ENCODE measurements at places on chromosomes 1 and 21. TPM values are rescaled to one million over a fixed set of nuclear protein-coding genes. Genes with fewer than 3 reads are reported as not detected.

- H3K4me1 ChIP-seq = no peaks in the 10 kb centered on the region
- H3K4me3 ChIP-seq = no peak overlapping the region
- no peaks in the 10 kb centered on the region for H3K36me3 ChIP-seq
- H3K27ac ChIP-seq = no peak overlapping the region
- DNase-seq = no peak
Observed at GRCh38 chr1:35044431-35044830, 12.7 kb upstream of the ZMYM6 start.

GRCh38 chr1:183630748-183631147 lies 4.8 kb downstream of the ARPC5 start:
- H3K4me1 ChIP-seq = no peaks in the 10 kb centered on the region
- H3K27ac ChIP-seq = peak overlapping the region; percentile 18
- H3K4me3 ChIP-seq = no peak overlapping the region
- H3K36me3 ChIP-seq = peaks cover 38% of the 10 kb centered on the region

CCDC27 gene
- total RNA-seq = not detected

DNA sequence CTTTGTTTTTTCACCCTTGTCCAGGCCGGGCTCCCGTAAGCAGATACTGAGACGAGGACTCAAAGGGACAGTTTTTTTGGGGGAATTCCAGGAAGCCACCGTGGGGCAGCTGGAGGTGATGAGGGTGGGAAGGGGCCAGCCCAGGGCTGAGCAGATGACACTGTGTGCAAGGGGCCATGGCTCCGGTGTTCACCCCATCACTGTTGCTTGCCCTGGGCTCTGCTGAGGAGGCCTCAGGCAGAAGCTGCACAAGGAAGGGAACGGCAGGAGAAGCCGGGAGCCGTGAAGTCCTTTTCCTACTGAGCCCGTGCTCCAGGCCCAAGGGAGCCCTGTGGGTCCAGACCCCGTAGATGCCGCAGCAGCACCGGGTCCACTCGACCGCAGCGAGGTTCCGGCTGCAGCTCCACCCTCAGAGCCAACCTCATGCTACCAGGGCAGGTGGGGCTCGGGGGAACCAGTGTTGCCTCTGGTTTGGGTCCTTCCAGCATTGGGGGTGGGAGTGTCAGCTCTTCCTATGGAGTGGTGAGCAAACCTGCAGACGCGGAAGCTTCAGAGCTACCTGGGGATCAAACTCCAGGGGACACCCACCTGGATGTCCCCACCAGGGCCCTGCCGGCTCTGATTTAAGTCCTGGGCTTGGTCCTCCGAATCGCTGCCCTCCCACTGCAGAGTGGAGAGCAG lies 4.3 kb upstream of the CALML6 start:
- no peak overlapping the region for H3K4me3 ChIP-seq
- no peaks in the 10 kb centered on the region for H3K36me3 ChIP-seq
- H3K27me3 ChIP-seq = no peaks in the 10 kb centered on the region
- no peak overlapping the region for H3K27ac ChIP-seq
- H3K4me1 ChIP-seq = no peaks in the 10 kb centered on the region
- no peak for DNase-seq

GRCh38 chr1:167601442-167602383 lies 28.3 kb upstream of the RCSD1 start:
- no peaks in the 10 kb centered on the region for H3K4me1 ChIP-seq
- no peaks in the 10 kb centered on the region for H3K27me3 ChIP-seq
- no peaks in the 10 kb centered on the region for H3K36me3 ChIP-seq
- peak; percentile 64 for DNase-seq
- peak overlapping the region; percentile 54 for H3K27ac ChIP-seq

DNA sequence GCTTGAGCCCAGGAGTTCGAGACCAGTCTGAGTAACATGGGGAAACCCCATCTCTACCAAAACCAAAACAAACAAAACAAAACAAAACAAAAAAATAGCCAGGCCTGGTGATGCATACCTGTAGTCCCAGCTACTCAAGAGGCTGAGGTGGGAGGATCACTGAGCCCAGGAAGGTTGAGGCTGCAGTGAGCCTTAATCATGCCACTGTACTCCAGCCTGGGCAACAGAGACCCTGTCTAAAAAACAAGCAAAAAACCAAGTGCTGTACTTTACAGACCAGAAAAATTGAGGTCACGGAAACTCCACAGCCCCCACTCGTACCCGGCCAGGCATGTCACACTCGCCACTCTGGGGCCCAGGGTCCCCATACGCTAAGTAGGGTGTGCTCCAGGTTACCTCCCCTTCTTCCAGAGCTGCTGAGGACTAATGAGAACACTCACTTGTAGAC lies 22.9 kb downstream of the ATP2B4 start:
- H3K4me3 ChIP-seq = no peak overlapping the region
- no peak for DNase-seq
- H3K36me3 ChIP-seq = no peaks in the 10 kb centered on the region
- H3K27ac ChIP-seq = peak overlapping the region; percentile 81
- H3K4me1 ChIP-seq = peaks cover 72% of the 10 kb centered on the region

- H3K27ac ChIP-seq = no peak overlapping the region
- DNase-seq = no peak
- H3K27me3 ChIP-seq = no peaks in the 10 kb centered on the region
- H3K4me1 ChIP-seq = no peaks in the 10 kb centered on the region
Observed at GRCh38 chr1:20212085-20212684, 25.9 kb upstream of the PLA2G2C start.

DNA sequence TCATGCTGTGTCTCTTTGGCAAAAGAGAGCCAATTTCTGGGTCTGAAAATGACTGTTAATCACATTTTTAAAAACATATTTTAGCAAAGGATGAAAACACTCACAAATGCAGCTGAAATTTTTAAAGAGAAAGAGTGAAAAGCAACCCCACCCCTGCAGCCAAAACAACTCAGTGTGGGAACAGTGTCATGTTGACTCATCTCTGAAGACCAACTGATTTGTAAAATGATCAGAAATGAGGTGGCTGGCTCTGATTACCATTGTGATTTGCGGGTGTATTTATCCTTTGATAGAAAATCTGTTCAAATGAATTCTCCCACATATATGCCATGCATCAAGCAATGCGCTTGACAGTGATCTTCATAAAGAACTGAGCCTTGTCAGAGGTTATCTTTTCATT lies 287.0 kb upstream of the ESRRG start:
- H3K36me3 ChIP-seq = no peaks in the 10 kb centered on the region
- H3K27me3 ChIP-seq = no peaks in the 10 kb centered on the region
- H3K27ac ChIP-seq = no peak overlapping the region
- H3K4me3 ChIP-seq = no peak overlapping the region
- DNase-seq = no peak

DNA sequence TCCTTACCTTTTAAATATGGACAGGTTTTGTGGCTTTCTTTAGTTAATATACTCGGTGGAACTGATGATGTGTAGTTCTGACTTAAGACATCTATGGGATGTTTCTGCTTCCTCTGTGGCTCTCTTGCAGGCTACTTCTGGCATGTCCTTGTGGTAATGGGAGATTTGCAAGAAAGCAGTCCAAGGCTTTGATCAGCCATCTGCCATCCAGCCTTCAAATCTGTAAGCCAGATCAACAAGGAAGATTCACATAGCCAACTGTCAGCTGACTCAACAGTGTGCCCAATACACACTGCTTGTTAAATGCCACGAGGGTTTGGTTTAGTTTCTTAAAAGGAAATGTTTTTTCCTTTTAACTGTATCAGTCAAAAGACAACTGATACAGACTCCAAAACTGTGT lies 722.2 kb upstream of the CHRM3 start:
- no peak overlapping the region for H3K4me3 ChIP-seq
- H3K4me1 ChIP-seq = no peaks in the 10 kb centered on the region
- no peak overlapping the region for H3K27ac ChIP-seq
- H3K27me3 ChIP-seq = no peaks in the 10 kb centered on the region
- no peak for DNase-seq

LRRC3 gene
- 1.7 TPM for total RNA-seq

LRRC8C gene
- total RNA-seq = 11.5 TPM

AMY1A gene
- not detected for total RNA-seq

PDE9A gene
- total RNA-seq = 1.1 TPM

DNA sequence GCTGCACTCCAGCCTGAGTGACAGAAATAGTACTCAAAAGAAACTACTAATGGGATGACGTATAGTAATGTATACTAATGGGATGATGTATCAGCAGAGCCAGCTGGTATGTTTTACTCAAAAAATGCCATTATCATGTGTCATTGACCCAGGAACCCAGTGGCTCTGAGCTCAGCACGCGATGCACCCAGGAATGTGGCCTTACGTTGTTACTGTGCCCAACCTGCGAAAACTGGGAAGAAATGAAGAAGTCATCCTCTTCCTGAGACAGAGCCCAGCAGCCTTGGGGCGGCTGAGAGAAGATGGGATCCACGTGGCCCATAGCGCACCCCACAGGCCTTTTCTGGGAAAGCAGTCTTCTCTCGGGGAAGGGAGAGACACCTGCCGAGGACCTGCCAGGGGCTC lies 8.8 kb downstream of the UBE2J2 start:
- H3K27me3 ChIP-seq = no peaks in the 10 kb centered on the region
- no peak overlapping the region for H3K27ac ChIP-seq
- H3K4me3 ChIP-seq = no peak overlapping the region
- no peak for DNase-seq
- H3K4me1 ChIP-seq = no peaks in the 10 kb centered on the region
- H3K36me3 ChIP-seq = peaks cover 67% of the 10 kb centered on the region

GRCh38 chr21:41009398-41010100 lies 158.4 kb upstream of the BACE2 start:
- DNase-seq = no peak
- H3K27ac ChIP-seq = no peak overlapping the region
- no peaks in the 10 kb centered on the region for H3K4me1 ChIP-seq
- no peak overlapping the region for H3K4me3 ChIP-seq

DNA sequence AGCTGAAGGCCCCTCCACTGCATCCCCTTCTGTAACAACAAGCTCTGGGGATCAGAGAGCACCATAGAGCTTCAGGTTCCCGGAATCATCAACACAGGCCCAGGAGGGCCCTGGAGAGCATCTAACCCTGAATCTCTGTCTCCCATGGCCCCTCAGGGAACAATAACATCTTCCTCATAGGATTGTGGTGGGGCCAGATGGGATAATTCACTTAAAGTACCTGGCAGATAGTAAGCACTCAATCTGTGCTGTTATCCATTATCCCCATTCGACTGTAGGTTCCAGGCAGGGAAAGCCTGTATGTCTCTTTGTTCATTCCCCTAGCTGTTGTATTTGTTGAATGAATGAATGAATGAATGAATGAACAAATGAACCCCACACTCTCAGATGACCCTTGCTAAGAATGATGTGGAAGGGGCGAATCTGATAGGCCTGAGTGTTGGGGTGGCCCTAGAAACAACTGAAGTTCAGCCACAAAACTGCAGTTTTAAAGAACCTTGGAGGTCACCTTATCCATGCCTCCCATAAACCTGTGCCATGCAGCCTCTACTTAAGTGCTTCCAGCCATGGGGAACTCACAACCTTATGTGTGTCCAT lies 14.5 kb downstream of the LAPTM5 start:
- DNase-seq = no peak
- H3K36me3 ChIP-seq = no peaks in the 10 kb centered on the region
- H3K4me3 ChIP-seq = no peak overlapping the region
- no peaks in the 10 kb centered on the region for H3K27me3 ChIP-seq
- no peaks in the 10 kb centered on the region for H3K4me1 ChIP-seq

TLR5 gene
- total RNA-seq = 3.6 TPM

DNA sequence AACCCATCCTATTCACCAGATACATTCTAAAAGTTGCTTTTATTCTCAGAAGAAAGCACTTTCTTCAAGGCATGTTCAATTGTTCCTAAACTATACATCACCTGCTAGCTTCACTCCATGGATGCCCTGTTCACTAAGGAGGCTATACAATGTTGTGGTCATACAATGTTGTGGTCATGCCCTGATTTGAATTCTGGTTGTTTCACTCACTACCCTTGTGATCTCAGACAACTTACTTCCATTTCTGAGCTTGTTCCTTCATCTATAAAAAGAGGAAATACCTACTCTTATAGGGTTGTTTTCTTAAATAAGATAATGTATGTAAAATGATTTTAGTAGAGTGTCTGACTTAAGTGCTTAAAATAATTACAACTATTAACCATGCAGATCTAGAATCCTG lies 19.7 kb downstream of the EDEM3 start:
- no peak for DNase-seq
- no peak overlapping the region for H3K4me3 ChIP-seq
- H3K36me3 ChIP-seq = peaks cover 58% of the 10 kb centered on the region

DNA sequence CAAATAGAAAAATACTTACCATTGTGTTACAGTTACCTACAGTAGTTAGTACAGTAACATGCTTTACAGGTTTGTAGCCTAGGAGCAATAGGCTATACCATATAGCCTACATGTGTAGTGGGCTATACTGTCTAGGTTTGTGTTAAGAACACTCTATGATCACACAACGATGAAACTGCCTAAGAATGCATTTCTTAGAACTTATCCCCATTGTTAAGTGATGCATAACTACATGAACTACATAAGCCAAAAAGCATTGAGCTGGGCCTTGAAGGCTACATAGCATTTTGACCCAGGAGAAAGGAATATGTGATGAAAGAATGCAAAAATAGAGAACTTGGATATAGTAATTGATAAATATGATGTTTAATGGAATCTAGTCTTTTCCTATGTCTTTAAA lies 46.4 kb upstream of the JUN start:
- H3K4me1 ChIP-seq = no peaks in the 10 kb centered on the region
- H3K4me3 ChIP-seq = no peak overlapping the region
- no peaks in the 10 kb centered on the region for H3K27me3 ChIP-seq
- no peak overlapping the region for H3K27ac ChIP-seq
- no peaks in the 10 kb centered on the region for H3K36me3 ChIP-seq
- no peak for DNase-seq

- H3K36me3 ChIP-seq = no peaks in the 10 kb centered on the region
- DNase-seq = no peak
- no peaks in the 10 kb centered on the region for H3K27me3 ChIP-seq
- H3K4me1 ChIP-seq = no peaks in the 10 kb centered on the region
Observed at GRCh38 chr21:39107739-39108138, 75.5 kb downstream of the PSMG1 start.

GRCh38 chr1:232610192-232610901 lies 19.6 kb downstream of the SIPA1L2 start:
- no peak for DNase-seq
- H3K27me3 ChIP-seq = no peaks in the 10 kb centered on the region
- peaks cover 43% of the 10 kb centered on the region for H3K4me1 ChIP-seq
- no peaks in the 10 kb centered on the region for H3K36me3 ChIP-seq

- H3K4me1 ChIP-seq = peaks cover 37% of the 10 kb centered on the region
- no peaks in the 10 kb centered on the region for H3K36me3 ChIP-seq
- peak; percentile 68 for DNase-seq
- peak overlapping the region; percentile 47 for H3K4me3 ChIP-seq
- H3K27me3 ChIP-seq = no peaks in the 10 kb centered on the region
Observed at GRCh38 chr1:41380979-41381691, 19.9 kb downstream of the FOXO6 start.

SLC1A7 gene
- total RNA-seq = 0.56 TPM

PODN gene
- 47.2 TPM for total RNA-seq

- no peaks in the 10 kb centered on the region for H3K4me1 ChIP-seq
- no peaks in the 10 kb centered on the region for H3K27me3 ChIP-seq
- no peaks in the 10 kb centered on the region for H3K36me3 ChIP-seq
- DNase-seq = no peak
Observed at GRCh38 chr1:247118946-247119446, 14.8 kb upstream of the ZNF669 start.

ARHGAP29 gene
- total RNA-seq = 29.9 TPM

- peaks cover 56% of the 10 kb centered on the region for H3K4me1 ChIP-seq
- H3K27ac ChIP-seq = peak overlapping the region; percentile 49
- H3K27me3 ChIP-seq = no peaks in the 10 kb centered on the region
- H3K36me3 ChIP-seq = no peaks in the 10 kb centered on the region
- peak; percentile 84 for DNase-seq
Observed at GRCh38 chr21:45427331-45428271, 22.6 kb downstream of the COL18A1 start.

GBP6 gene
- 0.19 TPM for total RNA-seq

NFASC gene
- total RNA-seq = 45.9 TPM

- no peaks in the 10 kb centered on the region for H3K36me3 ChIP-seq
- no peaks in the 10 kb centered on the region for H3K4me1 ChIP-seq
- no peaks in the 10 kb centered on the region for H3K27me3 ChIP-seq
- no peak for DNase-seq
- no peak overlapping the region for H3K4me3 ChIP-seq
- no peak overlapping the region for H3K27ac ChIP-seq
Observed at GRCh38 chr1:98030483-98030882, 109.6 kb upstream of the DPYD start.

All from right atrium auricular region (tissue), 2 donors.